ENCODE measurements at places on chromosomes 11 and 22.

- DNase-seq = no peak
These were observed 321.0 kb downstream of the TBC1D22A start for GRCh38 chr22:47083379-47083986.

DNA sequence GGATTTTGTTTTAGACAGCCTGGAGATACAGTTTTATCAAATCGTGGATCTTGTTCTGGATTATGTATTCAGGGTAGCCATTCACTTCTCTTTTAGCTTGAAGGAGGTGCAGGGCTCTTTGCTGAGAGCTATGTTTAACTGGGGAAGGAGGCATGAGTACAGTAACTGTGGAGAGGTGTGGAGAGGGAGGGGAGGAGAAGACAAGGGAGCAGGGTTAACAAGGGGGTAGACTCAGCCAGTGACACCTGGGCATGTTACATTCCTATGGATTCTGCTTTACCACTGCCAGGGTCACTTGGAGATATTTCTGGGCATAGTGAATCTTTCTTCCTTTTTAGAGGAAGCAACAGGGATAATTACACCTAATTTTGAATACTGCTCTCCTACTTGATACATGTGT, 536.0 kb downstream of the TMEM135 start:
- DNase-seq = no peak

- DNase-seq = peak; percentile 40
These were observed 684.0 kb upstream of the CCDC90B start for GRCh38 chr11:83970061-83970671.

DNA sequence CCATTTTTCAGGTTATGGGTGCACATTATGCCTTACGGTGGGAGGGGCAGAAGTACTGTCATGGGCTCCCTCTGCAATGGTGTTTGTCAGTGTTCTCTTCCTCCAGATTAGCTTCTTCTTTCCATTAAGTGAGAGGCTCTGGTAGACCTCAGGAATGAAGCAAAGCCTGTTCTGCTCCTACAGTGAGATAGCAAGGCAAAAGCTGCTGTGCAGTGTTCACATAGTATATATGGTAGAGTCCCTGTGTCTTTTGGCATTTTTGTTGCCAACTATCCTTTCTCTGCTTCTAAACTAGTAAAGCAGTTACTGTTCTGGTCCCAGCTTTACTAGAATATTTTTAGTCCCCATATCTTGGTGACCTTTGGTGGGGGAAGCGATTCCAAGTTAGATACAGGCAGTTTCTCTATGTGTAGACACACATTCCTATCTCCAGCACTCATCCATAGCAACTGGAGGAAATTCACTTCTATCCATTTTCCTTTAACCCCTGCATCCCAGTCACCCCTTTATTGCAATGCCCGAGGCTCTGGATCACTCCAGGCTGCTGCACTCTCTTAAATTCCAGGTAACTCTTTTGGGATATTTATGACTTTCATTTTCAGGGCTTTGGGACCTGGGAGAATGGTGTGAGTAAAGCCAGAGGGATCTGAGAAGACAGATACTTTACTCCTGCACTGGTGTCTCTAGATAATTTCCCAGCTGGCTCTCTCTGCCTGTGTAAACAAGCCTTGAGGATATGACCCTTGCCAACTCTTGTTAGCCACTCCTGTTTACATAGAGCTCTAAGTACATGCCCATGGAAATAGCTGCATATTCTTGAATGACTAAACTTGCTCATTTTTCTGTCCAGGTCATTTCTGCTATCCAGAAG, 3.9 kb upstream of the TRIM34 start:
- DNase-seq = no peak

- no peak for DNase-seq
These were observed 28.1 kb upstream of the MUC5AC start for GRCh38 chr11:1129611-1130160.

- DNase-seq = no peak
These were observed 4.7 kb upstream of the TCF20 start for GRCh38 chr22:42275176-42275575.

- DNase-seq = no peak
These were observed 40.6 kb downstream of the FAM83F start for GRCh38 chr22:40035351-40035750.

GRCh38 chr22:38316364-38317121, 690 bp downstream of the CSNK1E start:
- DNase-seq = peak; percentile 81

GRCh38 chr11:78438298-78438975, 20.8 kb upstream of the GAB2 start:
- DNase-seq = no peak

- no peak for DNase-seq
These were observed 16.3 kb upstream of the CTSD start for GRCh38 chr11:1779806-1780699.

DNA sequence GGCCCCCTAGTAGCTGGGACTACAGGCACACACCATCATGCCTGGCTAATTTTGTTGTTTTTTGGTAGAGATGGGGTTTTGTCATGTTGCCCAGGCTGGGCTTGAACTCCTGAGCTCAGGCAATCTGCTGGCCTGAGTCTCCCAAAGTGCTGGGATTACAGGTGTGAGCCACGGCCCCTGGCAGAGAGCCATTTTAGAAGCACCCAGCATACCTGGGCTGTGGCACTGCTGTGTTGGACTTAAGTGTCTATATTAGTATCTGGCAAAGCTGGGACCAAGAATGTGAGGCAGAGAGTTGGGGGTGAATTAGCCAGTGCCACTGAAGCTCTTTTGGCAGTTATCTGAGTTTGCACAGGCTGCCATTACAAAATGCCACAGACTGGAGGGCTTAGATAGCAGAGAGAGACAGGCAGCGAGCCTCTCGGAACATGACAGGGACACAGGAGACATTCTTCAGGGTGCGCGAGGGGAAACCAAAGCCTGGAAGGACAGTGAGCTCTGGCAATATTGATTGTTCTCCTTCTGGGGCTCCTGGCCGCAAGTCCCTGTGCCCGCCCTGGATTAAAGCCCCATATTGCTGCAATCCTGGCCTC, 87.7 kb upstream of the ALX4 start:
- no peak for DNase-seq

DNA sequence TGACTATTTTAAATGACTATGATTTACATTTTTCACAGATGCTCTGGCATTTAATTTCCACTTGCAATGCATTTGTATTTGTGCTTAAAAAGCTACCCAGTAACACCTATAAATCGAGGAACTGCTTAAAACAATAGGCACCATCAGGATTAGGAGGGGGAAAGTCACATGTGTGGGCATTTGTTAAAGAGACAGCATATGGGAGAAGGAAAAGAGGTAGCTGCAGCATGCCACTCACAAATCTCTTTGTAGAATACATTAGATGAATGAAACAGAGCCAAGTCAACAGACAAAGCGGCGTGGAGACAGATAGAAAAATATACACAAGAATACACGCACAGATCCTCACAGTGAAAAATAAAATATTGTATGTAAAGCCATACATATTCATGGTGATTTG, 228.0 kb downstream of the CADM1 start:
- no peak for DNase-seq

- DNase-seq = peak; percentile 22
These were observed 11.4 kb upstream of the SEC14L3 start for GRCh38 chr22:30483169-30483568.

DNA sequence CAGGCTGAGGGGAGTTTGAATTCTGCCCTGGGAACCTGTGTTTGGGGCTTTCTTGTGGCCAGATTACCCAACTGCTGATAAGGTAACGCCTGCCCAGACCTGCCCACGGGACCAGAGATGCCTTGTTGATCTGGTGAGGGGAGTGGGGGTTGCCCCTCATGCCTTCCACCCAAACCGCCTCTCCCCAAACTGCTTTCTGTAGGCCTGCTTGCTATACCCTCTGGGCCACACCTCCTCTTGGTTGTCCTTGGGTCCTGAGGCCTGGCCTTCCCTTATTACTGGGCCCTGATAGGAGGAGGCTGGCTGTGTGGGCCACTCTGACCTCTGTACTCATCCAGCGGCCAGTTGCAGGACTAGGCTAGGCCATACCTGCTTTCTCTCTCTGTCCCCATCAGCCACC, 3.4 kb downstream of the P2RY2 start:
- no peak for DNase-seq

DNA sequence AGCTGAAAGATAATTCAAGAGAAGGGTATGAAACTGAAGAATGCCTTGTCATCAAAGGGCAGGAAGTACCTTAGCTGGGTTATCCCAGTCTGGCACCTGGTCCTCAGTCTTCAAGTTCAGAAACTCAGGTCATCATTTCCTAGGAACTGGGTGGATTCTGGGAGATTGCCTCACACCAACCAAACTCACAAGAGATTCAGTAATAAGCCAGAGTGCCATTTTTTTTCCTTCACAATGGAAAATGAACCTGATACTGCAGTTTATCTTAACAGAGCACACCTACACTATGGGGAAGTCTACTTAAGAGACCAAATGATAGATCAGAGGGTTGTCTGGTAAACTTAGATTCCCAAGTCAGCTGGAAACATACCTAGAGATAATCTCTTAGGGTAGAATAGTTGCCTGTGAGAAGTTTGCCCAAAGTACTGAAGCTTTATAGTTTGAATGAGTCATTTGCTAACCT, 3.8 kb upstream of the BUD13 start:
- no peak for DNase-seq
